Bronchial epithelial cell (primary cell): ENCODE measurements at places on chromosomes 5 and 9. TPM values are rescaled to one million over a fixed set of nuclear protein-coding genes. Genes with fewer than 3 reads are reported as not detected.

The NEK6 gene
- total RNA-seq = 8.4 and 14.7 TPM in 2 replicates

The LRRC70 gene
- total RNA-seq = 1.0 and 1.6 TPM in 2 replicates

The OR1J2 gene
- not detected in 2 replicates for total RNA-seq

The SH2D3C gene
- 0.26 TPM in 1 of 2 replicates, not detected in the other for total RNA-seq

The PCDHB2 gene
- total RNA-seq = 0.26 and 1.1 TPM in 2 replicates

The SLC34A3 gene
- not detected in 2 replicates for total RNA-seq

The ZNF658 gene
- 5.3 and 5.9 TPM in 2 replicates for total RNA-seq

The CYSRT1 gene
- 3.9 and 23.2 TPM in 2 replicates for total RNA-seq

The NFIL3 gene
- 31.3 and 35.3 TPM in 2 replicates for total RNA-seq

The STK32A gene
- 5.5 and 11.8 TPM in 2 replicates for total RNA-seq

The KCNV2 gene
- total RNA-seq = not detected in 2 replicates

The SLC2A6 gene
- total RNA-seq = 2.6 and 2.9 TPM in 2 replicates

The LCN15 gene
- not detected in 2 replicates for total RNA-seq

The ANKRD34B gene
- total RNA-seq = not detected in 2 replicates

The OR1J1 gene
- not detected in 2 replicates for total RNA-seq

The SPATA31E1 gene
- not detected in 2 replicates for total RNA-seq

The GAPT gene
- not detected in 2 replicates for total RNA-seq

The SLC6A18 gene
- total RNA-seq = not detected in 2 replicates

The SPEF2 gene
- total RNA-seq = 0.77 and 1.1 TPM in 2 replicates

The PCDHGC4 gene
- 0.53 and 0.90 TPM in 2 replicates for total RNA-seq

The ANKRD31 gene
- total RNA-seq = 0.13 and 0.26 TPM in 2 replicates

The CA9 gene
- 3.2 and 28.5 TPM in 2 replicates for total RNA-seq
